ENCODE measurements at places on chromosomes 16 and 17.
A peak's percentile ranks its signal among the peaks of the same experiment; 100 is the strongest.

- no peak for DNase-seq
Measured at GRCh38 chr17:71494062-71494855, 626.6 kb upstream of the SOX9 start.

GRCh38 chr17:28402224-28402630 lies 3.8 kb downstream of the SLC46A1 start:
- no peak for DNase-seq

- DNase-seq, result no peak
Measured at GRCh38 chr16:78199325-78200022, 100.0 kb downstream of the WWOX start.

- no peak for DNase-seq
Measured at GRCh38 chr17:14793237-14793636, 471.9 kb downstream of the PMP22 start.

- no peak for DNase-seq
Measured at GRCh38 chr17:82807101-82807500, 32.7 kb downstream of the ZNF750 start.

DNA sequence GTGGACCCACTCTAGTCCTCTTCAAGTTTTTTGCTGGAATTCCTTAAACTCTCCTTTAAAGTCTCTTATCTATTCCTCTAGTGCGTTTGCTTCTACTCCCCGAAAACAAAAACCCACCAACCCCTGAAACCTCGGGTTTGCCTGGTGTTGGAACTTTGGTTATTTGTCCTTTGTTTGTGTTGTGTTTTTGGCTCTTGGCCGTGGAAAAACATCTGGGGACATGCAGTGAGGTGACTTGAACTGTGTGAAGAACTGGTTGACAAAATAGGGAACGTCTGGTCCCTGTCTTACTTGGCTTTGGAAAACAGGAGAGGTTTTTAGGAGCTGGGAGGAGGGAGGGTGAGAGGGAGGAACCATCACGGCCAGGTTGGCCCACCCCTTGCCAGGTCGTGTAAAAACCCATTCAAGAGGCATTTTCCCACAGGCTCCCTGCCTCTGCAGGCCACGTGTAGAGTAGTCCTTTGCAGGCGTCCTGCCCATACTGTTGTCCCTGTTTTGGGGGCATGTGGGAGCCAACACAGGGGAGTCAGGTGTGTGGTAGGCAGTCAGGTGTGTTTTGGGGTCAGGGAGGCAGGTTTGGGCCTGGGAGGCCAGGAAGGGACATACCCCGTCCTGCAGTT lies 169.3 kb downstream of the RAB11FIP4 start:
- no peak for DNase-seq

GRCh38 chr16:3959148-3959547 lies 78.6 kb upstream of the CREBBP start:
- DNase-seq, result no peak

DNA sequence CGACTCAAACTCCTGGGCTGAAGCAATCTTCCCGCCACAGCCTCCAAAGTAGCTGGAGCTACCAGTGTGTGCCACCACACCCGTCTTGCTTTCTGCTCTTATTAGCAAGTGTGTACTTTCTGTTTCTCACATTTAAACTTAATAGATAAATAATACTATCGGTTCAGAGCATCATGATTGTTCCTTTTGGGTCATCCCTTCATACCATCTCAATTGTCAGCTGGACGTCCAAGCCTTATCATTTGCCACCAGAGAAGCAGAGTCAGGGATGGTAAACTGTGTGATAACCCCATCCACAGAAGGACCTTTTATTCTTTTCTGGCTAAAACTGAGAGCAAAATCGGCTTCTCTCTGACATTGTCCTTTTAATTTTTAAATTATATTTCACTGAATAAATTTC lies 279.8 kb upstream of the GOT2 start:
- no peak for DNase-seq

DNA sequence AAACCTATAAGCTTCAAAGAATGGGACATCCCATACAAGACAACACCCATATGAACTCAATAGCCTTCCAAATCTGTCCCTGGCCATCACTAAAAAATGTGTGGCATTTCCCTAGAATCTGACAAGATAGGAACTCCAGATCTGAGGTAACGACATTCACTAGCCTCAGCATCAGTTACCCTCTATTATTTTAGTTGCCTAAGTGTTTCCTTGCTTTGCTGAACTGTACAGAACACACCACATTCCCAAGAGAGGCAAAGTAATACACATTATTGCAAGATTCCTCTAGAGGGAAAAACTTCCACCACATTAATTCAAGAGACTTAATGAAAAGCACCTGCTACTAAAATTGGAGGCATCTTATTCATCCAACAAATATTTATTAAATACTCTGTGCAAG lies 5.0 kb downstream of the LSM12 start:
- DNase-seq, result no peak

- DNase-seq, result no peak
Measured at GRCh38 chr16:9362604-9363003, 271.2 kb downstream of the HAPSTR1 start.

- peak; percentile 3 for DNase-seq
Measured at GRCh38 chr16:46620266-46621005, 743 bp downstream of the SHCBP1 start.

GRCh38 chr17:75238684-75239191 lies 22.7 kb downstream of the GGA3 start:
- peak; percentile 61 for DNase-seq

DNA sequence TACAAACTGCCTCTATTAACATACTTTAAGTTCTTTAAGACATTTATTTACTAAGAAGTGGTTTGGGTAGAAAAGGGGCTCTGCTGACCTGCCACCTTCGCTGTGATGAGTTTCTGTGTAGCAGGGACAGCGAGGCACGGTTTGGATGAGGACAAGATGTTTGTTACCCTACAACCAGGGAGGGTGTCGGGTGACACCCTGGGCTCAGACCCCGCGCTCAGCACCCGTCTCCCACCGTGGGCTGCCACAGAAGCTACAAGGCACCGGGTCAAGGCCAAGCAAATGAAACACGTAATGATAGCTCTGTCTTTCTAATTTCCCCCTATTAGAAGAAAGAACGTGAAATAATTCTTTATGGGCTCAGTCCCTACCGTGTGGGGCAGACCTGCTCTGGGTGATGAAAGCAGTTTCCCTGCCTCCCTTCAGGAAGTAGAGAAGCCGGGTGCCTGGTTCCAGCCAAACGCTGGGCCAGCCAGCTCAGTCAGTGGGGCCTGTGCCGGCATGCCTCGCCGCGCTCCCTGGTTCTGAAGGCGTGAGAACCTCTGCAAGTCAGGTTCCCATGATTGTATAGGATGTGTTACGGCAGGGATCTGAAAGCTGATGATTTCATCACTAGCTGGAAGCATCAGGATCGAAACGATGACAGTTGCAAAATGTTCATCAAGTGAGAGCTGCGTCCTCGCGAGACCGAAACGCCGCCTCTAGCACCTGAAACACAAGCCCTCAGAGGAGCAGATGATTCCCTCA lies 3.9 kb downstream of the ZNF750 start:
- DNase-seq, result no peak

DNA sequence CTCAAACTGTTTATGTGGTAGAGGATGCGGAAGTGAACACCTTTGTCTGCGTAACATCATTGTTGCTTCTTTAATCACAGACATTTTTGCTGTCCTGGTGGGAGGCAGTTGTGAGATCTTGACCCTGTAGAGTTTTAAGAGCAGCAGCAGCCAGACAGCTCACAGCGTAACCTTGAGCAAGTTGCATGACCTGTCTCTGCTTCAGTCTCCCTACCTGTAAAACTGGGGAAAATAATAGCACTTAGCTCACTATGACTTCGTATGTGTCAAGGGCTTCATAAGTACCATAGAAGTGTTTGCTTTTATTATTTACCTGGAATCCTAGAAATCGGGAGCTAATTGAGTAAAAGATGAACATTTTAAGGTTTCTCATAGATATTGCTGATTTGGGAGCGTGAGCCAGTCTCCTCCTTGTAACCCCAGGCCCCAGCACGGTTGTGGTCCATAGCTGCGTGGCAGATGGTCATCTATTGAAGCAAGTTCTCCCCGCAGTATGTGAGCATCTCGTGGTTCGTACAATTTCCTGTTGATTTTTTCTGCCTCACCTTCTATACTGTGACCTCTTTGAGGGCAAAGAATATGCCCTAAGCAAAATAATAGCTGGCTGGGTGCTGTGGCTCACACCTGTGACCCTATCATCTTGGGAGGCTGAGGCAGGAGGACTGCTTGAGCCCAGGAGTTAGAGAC lies 34.4 kb downstream of the GPRC5B start:
- DNase-seq, result no peak

- no peak for DNase-seq
Measured at GRCh38 chr16:89484041-89484501, 6.3 kb downstream of the ANKRD11 start.

DNA sequence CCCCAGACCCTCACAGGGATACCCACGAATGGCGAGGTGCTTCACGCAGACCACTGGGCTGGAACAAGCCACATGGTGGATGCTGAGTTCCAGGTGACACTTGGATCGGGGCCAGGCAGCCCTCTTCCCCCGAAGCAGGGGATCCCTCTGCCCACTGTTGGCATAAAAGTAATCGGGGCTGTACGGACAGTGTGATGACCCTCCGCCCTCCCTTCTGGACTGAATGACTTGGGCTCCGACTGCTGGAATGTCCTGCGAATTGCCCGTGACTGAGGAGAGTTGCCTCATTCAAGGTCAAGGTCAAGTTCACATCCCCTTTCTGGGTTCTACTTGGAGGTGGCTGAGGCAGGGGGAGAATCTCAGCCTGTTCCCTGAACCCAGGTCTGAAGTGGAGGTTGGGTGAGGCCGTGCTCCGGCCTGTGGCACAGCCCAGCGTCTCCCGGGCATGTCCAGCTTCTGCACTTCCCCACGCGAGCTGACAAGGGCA lies 28.5 kb upstream of the CREBBP start:
- no peak for DNase-seq

DNA sequence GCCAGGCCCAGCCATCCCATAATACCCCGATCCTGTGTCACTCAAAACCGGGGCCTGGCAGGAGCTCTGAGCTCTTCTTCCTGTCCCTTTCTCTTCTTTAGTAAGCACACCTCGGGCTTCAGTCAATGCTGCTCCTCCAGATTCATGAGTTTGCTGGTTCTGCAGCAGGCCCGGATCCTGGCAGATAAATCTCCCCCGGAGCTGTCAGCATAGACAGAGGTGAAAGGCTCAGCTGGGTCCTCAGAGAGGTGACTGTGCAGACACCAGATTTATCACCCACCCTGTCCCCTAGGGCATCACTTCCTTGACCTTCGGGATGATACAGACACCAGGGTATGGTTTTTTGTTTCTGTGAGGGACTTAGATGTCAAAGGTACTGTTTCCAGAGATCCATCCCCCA lies 242.5 kb upstream of the N4BP1 start:
- no peak for DNase-seq

- DNase-seq, result peak; percentile 33
Measured at GRCh38 chr17:50487213-50488096, 8.8 kb downstream of the RSAD1 start.

GRCh38 chr16:83952940-83953795 lies at the start of gene OSGIN1:
Gene OSGIN1, plus strand, starts transcription at chr16:83953240. Its CDS starts 4,432 bp downstream, at chr16:83957672.
- DNase-seq, result peak; percentile 86

Data from stimulated activated CD4-positive, alpha-beta T cell treated with anti-CD3 and anti-CD28 coated beads, Interleukin-1b, Interleukin-23, amount 100 ng/mL, for 48 hours (primary cell).